Dermis microvascular lymphatic vessel endothelial cell (primary cell): ENCODE measurements at places on chromosomes 4 and X.

GRCh38 chr4:38958453-38959190, 73.6 kb downstream of the TMEM156 start:
- DNase-seq, result no peak

- peak; percentile 27 for DNase-seq
Observed at GRCh38 chr4:120718979-120719566, 203.5 kb downstream of the PRDM5 start.

DNA sequence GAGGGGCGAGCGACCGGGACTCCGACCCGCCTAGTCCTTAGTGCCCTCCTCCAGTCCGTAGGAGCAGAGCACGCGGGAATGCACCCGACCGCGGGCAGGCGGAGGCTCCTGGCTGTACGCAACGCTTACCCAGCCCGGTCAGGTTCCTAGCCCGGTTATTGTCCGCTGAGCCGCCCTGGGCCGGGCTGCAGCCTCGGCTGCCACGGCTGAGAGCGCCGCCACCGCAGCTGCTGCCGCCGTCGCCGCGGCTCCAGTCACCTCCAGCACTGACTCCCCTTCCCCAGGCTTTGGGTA, at the start of gene AMER1:
Gene AMER1, minus strand, starts transcription at position 268 of the 294 bp plus-strand sequence. CDS start 12,422 bp downstream, outside the sequence.
- DNase-seq, result no peak

DNA sequence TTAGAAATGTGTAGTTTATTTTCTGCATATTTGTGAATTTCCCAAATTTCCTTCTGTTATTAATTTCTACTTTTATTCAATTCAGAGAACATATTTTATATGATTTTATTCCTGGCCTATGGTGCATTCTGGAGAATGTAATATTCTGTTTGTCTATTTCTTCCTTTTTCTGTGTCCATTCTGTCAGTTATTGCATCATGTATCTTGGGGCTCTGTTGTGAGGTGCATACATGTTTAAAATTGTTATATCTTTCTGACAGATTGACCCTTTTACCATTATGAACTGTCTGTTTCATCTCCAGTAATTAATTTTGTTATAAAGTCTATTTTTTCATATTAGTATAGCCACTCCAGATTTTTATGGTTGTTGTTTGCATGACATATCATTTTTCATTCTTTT, 96.9 kb upstream of the CITED1 start:
- DNase-seq, result no peak

GRCh38 chr4:8394806-8395205, 45.7 kb downstream of the ACOX3 start:
- no peak for DNase-seq

DNA sequence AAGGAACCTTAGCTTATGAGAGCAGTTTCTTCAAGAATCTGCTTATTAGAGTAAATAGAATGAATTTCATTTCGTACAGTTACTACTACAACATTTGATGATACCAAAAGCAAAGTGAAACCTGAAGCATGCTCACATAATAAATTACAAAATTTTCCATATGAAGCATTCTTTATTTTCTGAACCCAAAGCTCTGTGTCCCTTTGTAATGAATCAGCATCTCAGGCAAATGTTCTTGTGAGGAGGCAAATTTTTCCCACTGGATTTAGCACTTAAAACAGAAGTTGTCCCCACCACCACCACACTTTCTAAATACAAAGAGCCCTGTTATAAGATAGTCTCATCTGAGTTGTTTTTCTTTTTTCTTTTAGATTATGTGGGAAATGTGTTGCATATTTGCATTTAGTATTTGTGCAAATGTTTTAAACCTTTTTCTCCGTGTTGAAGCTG, 70.7 kb upstream of the NFKB1 start:
- no peak for DNase-seq

- DNase-seq, result no peak
Observed at GRCh38 chrX:8579602-8580001, 115.0 kb downstream of the VCX3B start.

- DNase-seq, result no peak
Observed at GRCh38 chrX:38277802-38278201, 49.5 kb downstream of the RPGR start.

- DNase-seq, result no peak
Observed at GRCh38 chr4:1370321-1371124, 23.5 kb downstream of the UVSSA start.

- DNase-seq, result no peak
Observed at GRCh38 chrX:23980011-23980441, 47.0 kb downstream of the KLHL15 start.

GRCh38 chr4:38751341-38752010, 31.3 kb downstream of the TLR10 start:
- DNase-seq, result no peak

DNA sequence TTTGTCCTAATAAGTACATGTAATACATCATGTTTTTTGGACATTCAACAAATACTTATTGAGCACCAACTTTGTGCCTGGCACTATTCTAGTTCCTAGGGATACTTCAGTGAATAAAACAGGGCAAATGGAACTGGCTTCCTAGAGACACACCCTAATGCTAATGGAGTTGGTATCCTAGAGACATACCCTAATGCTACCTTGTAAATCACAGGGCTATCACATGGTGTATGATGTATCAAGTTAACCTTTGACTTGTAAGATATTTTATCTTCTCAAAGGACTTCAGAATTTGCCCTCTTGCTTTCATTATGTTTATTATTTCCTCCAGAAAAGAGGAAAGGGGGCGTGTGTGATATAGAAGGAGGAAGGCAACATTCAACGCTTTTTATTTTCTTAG, 10.1 kb downstream of the GK start:
- no peak for DNase-seq

- DNase-seq, result no peak
Observed at GRCh38 chrX:43964936-43965335, 8.3 kb downstream of the NDP start.

GRCh38 chr4:151418385-151418784, 9.4 kb downstream of the FHIP1A start:
- DNase-seq, result no peak

DNA sequence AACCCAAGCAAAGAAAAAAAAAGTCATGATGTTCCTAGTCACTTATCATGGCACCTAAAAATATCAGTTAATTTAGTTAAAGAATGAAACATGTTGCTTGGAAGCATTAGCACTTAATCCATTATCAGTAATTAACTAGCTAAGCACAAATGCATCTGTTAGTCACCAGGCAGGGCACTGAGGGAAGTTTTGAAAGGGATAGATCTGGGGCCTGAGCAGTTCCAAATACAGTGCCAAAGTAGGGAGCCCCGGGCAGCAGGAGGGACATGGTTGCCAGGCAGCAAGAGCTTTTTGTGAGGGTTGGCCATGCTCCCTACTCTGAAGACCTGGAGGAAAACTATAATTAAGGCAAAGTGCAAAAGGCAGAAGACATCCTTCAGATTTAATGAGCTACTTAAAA, 62.0 kb downstream of the PHKA1 start:
- no peak for DNase-seq

GRCh38 chr4:170243662-170244288, 154.0 kb upstream of the AADAT start:
- no peak for DNase-seq

DNA sequence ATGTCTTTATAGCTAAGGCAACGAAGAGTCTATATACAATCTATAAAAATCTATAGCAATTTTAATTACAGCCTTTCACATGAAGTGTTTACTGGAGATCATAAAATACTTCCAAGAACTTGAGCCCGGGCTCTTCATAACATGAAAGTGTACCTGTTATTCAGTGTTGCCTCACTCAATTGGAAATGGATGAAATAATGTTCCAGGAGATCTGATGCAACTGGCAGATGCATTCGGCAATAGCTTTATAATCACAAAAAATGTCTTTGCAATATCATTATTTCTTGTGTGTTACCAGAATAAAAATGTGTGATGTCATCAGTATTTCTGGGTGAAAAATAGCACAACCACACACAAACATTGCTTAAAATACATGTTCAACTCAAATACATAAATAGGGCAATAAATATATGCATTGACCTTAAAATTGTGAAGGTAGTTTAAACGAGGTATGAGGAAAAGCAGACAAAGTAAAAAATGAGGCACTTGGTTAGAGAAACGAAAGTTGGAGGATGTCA, 1266.8 kb upstream of the PCDH7 start:
- DNase-seq, result no peak

DNA sequence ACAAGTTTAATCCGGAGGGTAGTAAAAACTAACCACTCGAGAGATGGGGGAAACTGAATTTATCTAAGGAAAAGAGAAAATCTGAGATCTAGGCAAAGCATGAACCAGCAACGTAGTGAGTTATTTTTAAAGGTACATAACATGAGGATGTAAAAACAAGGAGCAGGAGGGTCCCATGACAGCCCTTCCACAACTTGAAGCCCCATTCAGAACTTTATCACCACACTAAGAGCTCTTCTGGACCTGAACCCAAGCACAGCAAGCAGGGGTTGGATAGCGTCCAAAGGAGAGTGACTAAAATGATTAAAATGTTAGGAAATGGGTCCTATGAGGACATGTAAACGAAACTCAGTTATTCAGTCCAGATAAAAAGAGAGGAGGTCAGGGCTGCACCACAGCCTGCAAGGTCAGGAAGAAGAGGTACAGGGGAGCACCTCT, 16.2 kb downstream of the SH3RF1 start:
- no peak for DNase-seq

DNA sequence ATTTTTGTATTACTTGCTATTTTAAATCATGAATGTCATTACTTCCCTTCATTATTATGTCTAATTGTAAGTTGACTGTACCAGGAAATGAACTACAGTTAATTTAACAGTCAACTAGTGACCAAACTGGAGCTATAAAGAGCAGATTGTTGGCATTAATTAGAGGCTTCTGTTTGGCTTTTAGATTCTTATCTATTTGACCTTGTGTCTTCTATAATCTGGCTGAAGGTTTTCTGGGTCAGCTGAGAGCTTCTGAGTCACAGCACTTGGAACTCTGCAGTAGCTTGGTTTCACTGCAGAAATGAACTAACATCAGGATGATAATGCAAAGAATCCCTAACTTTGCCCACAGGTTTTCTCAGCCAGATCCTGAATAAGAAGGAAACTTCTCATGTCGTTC, 169.2 kb upstream of the LEF1 start:
- DNase-seq, result no peak

GRCh38 chrX:42602566-42602965, 175.4 kb downstream of the PPP1R2C start:
- no peak for DNase-seq

DNA sequence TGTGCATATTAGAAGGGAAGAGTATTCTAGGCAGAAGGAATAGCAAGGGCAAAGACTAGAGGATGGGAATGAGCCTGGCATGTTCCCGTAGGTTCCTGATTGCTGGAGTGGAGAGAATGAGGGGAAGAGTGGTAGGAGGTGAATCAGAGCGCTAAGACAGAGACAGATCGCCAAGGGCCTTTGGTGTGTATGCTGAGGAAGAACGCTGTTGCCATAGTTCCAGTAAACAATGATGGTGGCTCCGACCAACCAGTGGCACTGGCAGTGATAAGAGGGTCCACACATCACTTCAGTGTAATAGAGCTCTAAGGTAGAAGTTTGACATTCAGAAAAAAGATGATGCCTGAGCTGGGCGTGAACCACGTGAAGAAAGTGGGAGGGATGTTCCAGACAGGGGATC, 966 bp downstream of the TBC1D25 start:
- DNase-seq, result no peak

DNA sequence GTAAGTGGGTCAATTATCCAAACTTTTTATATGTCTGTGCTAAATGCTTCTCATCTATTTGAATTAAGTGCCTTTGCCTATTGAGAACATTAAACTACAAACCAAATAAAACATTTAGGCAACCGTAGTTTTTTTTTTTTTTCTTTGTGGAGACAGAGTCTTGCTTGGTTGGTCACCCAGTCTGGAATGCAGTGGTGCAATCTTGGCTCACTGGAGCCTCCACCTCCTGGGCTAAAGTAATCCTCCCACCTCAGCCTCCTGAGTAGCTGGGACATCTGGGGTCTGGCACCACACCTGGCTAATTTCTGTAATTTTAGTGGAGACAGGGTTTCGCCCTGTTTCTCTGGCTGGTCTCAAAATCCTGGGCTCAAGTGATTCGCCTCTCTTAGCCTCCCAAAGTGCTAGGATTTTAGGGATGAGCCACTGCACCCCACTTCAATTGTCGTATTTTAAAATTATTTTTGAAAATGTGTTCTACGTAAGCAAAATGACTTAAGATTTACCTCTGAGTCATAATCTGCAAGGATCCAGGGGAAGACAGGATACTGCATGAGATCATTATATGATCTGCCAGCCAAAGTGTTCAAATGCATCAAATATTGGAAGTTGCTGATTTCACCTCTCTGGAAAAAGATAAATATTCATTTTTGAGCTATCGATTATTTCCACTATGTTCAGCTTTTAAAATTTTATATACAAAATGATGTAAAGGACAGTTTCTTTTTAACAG, 125.6 kb downstream of the CDS1 start:
- DNase-seq, result no peak

DNA sequence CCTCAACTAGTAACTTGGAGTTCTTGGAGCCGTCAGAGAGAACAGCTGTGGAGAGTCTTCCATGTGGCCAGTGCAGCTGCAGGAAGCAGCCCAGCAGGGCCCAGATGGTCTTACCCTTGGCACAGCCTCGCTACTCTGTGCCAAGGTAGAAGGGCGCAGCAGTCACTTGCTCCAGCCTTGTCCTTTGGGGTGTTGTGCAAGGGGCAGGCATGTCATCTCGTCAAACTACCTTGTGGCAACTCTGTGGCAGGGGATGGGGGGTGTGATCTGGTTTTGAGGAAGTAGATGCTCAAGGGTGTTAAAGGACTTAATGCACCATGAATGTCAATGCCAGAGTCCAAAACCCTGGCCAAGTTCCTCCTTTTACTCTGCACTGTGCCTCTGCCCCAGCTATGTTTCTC, 34.2 kb upstream of the TBC1D14 start:
- no peak for DNase-seq

DNA sequence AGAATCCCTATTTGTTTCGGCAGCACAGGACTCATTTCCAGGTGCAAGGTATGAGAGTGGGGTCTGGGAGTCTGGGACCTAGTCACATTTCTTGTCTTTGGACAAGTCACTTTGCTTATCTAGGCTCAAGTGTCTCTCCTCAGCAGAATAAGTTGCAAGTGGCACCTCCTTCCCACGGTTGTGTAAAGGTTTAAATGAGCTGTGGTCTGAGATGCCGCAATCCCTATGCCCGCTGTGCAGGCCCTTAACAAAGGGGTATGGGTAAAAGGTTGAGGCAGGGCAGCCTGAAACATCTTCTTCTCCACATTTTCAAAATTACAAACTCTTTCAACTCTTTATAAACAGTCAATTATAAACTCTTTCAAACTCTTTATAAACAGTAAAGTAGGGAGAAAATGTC, 93.7 kb downstream of the RTL5 start:
- DNase-seq, result no peak

- no peak for DNase-seq
Observed at GRCh38 chr4:41362621-41363383, 106.1 kb downstream of the UCHL1 start.

DNA sequence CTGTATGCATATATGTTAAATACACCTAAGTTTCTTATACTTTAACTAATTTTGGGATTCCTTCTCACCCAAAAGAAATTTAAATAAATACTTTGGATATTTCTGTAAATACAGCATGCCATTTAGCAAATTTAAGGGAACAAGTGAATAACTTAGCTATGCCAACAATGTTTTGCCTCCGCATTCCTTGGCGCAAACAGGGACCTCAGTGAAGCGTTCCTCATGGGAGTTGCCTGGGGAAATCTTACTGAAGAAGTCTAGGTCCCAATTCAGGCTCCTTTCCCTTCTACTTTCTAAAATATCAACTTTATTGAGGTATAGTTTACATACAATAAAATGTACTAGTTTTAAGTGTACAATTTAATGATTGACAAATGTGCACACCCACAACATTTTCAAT, 25.0 kb downstream of the COL4A5 start:
- no peak for DNase-seq

- no peak for DNase-seq
Observed at GRCh38 chr4:114857831-114858230, 255.6 kb downstream of the NDST4 start.
